CD4-positive, alpha-beta memory T cell (primary cell): ENCODE measurements at places on chromosomes 1 and 21. TPM values are rescaled to one million over a fixed set of nuclear protein-coding genes. Genes with fewer than 3 reads are reported as not detected.

- H3K4me1 ChIP-seq = peaks cover 50% of the 10 kb centered on the region
- no peak overlapping the region for H3K4me3 ChIP-seq
- H3K27ac ChIP-seq = no peak overlapping the region
- no peaks in the 10 kb centered on the region for H3K36me3 ChIP-seq
Observed at GRCh38 chr1:168529518-168529917, 14.3 kb downstream of the XCL2 start.

Gene HTR6
- 0.33 TPM for total RNA-seq

DNA sequence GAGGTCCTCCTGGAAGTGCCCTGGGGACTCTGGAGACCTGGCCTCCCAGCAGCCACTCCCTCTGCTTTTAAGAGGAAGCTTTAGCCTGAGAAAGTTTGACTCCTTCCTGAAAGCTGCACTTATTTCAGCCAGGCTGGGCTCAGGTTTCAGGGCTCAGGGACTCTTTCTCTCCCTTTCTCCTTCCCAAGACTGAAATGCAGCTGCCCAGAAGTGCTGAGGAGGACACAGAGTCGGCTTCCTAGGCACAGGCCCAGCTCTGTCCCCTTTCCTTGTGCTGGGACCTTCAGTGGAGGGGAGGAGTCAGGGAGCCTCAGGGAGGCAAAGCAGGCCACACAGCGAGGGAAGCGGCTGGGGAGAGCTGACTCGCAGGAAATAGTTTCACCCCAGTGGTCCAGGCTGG, 137.3 kb downstream of the NAV1 start:
- H3K36me3 ChIP-seq = no peaks in the 10 kb centered on the region
- no peaks in the 10 kb centered on the region for H3K4me1 ChIP-seq
- H3K27ac ChIP-seq = no peak overlapping the region

Gene CHIA
- total RNA-seq = not detected

DNA sequence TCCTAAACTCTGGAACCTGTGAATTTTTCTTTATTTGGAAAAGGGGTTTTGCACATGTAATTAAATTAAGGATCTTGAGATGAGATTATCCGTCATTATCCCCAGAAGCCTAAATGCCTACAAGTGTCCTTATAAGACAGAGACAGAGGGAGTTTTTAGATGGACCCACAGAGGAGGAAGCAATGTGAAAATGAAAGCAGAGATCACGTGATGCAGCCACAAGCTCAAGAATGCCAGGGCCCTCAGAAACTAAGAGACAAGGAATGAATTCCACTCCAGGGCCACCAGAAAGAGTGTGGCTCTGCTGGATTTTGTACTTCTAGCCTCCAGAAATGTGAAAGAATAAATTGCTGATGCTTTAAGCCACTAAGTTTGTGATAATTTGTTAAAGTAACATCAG, 183.6 kb upstream of the UBE2U start:
- DNase-seq = peak; percentile 5
- no peaks in the 10 kb centered on the region for H3K27me3 ChIP-seq
- H3K27ac ChIP-seq = no peak overlapping the region
- no peak overlapping the region for H3K4me3 ChIP-seq
- no peaks in the 10 kb centered on the region for H3K36me3 ChIP-seq
- peaks cover 7% of the 10 kb centered on the region for H3K4me1 ChIP-seq

Gene ERG
- not detected for total RNA-seq

DNA sequence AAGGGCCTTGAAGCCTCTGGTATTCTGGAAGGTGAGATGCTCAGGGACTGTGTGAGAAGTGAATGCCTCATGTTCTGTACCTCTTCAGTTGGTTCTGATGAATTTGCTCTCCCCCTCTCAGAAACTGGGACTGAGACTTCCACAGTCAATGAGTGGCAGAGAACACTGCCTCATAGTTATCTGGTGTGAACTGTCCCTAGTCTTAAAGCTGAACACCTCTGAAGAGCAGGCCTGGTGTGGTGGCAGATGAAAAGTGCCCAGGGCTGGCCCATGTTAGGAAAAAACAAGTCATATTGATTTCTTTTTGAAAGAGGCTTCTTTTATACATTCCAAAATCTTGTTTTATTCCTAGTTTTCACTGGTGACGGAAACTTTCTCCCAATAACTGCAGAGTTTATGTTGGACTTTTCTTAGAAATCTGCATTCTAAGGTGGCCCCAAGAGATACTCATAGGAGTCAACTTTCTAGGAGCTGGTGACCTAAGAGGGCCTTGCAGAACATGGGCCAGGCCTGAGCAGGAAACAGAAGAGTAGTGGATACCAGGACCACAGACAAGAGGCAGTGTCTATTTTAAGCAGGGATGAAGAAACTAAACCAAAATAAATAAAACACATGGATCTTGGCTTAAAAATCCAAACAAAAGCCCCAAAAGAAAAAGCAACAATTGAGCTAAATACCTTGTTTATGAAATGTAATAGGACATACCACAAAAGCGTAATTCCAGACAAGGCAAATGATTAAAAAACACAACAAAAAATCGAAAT, 19.5 kb downstream of the DUSP10 start:
- peaks cover 36% of the 10 kb centered on the region for H3K4me1 ChIP-seq
- no peak overlapping the region for H3K4me3 ChIP-seq
- no peaks in the 10 kb centered on the region for H3K27me3 ChIP-seq
- H3K27ac ChIP-seq = no peak overlapping the region
- H3K36me3 ChIP-seq = no peaks in the 10 kb centered on the region
- DNase-seq = no peak

DNA sequence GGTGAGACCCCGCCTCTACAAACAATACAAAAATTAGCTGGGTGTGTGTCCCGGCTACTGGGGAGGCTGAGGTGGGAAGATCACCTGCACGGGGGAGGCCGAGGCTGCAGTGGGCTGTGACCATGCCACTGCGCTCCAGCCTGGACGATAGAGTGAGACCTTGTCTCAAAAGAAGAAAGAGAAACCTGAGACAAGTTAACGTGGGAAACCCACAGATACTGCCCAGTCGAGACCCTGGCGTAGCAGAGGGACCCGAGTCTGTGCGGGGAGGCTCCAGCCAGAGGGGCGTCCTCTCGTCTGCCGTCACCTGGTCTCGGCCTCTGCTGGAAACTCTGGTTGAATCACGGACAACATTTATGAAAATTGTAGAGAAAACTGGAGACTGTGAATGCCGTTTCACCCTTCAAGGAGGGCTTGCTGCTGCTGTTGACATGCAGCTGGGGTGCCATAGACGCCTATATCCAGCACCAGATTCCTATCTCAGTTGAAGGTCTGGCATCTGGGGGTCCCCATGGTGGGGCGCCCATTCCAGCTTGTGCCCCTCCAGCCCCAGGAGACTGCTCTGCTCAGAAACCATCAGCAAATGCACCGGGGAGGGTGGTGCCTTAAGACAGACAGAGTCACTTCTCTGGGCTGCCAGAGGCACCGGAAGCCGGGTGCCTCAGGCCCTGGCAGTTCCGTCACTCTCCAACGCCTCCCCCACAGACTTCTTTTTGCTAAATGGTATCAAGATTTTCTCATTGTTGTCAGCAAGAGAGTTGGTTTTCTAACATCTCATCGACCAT, 13.6 kb upstream of the CDK11B start:
- peaks cover 3% of the 10 kb centered on the region for H3K4me1 ChIP-seq
- no peak overlapping the region for H3K4me3 ChIP-seq
- DNase-seq = no peak
- H3K36me3 ChIP-seq = peaks cover 9% of the 10 kb centered on the region
- no peak overlapping the region for H3K27ac ChIP-seq

DNA sequence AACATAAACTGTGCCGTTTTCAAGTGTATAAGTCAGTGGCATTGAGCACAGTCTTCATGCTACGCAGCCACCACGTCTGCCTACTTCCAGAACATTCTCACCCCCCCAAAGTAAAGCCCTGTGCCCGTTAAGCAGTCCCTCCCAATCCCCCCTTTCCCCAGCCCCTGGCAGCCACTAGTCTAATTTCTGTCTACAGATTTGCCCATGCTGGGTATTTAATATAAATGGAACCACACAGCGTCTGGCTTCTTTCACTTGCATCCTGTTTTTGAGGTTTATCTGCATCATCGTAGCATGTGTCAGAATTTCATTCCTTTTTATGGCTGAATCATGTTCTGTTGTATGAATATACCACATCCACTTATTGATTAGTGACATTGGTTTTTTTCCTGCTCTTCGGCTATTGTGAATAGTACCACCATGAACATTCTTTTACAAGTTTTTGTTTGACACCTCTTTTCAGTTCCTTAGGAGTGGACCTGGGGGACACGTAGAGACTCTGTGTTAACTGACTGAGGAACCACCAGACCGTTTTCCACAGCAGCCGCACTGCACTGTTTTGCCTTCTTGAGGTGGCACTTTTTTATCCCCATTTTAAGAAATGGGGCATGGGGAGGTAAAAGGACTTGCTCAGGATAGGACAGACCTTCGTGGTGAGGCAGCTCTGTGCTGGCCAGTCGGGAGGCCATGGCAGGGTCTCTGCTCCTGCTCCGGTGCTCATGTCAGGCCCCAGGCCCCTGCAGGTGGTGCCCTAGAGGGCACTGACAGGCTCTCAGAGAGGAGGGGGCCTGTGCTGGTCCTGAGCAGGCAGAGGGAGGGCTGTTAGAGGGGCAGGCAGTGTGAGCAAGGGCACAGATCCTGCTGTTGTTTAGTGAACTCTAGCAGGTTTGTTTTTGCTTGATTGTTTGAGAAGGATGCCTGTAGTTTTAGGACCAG, 123.8 kb downstream of the PCBP3 start:
- H3K4me1 ChIP-seq = peaks cover 21% of the 10 kb centered on the region
- H3K36me3 ChIP-seq = no peaks in the 10 kb centered on the region
- peak; percentile 23 for DNase-seq
- no peak overlapping the region for H3K4me3 ChIP-seq

DNA sequence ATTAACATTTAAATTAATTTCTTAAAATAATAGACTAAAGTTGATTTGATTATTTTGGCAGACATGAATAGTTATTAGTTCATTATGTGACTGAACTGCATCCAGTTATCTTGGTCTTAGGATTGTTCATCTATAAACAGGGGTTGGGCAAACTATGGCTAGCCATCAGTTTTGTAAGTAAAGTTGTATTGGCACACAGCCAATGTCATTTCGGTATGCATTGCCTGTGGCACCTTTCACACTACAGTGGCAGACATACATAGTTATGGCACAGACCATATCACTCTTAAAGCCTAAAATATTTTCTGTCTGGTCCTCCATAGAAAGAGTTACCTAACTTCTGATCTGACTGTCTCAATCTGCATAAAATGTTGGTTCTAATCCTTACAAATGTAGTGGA, 27.2 kb downstream of the ADGRL2 start:
- DNase-seq = no peak
- H3K4me3 ChIP-seq = no peak overlapping the region
- no peaks in the 10 kb centered on the region for H3K4me1 ChIP-seq

DNA sequence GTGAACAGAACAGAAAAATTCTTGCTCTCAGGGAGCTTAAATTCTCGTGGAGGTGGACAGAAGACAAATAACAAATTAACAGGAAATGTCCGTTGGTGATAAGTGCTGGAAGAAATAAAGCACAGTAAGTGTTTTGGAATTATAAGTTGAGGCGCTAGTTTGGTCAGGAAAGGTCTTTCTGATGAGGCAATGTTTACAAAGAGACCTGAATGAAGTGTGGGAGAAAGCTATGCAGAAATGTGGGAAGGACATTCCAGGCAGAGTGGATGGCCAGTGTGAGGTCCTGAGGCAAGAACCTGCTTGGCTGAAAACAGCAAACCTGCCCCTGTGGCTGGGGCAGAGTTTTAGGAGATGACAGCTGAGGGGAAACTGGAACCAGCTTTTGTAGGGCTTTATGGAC, 23.3 kb downstream of the NGF start:
- no peak for DNase-seq
- H3K36me3 ChIP-seq = no peaks in the 10 kb centered on the region
- no peaks in the 10 kb centered on the region for H3K27me3 ChIP-seq
- no peaks in the 10 kb centered on the region for H3K4me1 ChIP-seq
- H3K4me3 ChIP-seq = no peak overlapping the region

Gene NUDT4B
- total RNA-seq = 0.86 TPM

Gene HPDL
- total RNA-seq = 0.32 TPM

GRCh38 chr21:29674343-29674742, 265.5 kb downstream of the GRIK1 start:
- H3K27ac ChIP-seq = no peak overlapping the region
- H3K4me3 ChIP-seq = no peak overlapping the region
- no peaks in the 10 kb centered on the region for H3K27me3 ChIP-seq
- H3K4me1 ChIP-seq = no peaks in the 10 kb centered on the region
- H3K36me3 ChIP-seq = no peaks in the 10 kb centered on the region

Gene CDC7
- 6.0 TPM for total RNA-seq

DNA sequence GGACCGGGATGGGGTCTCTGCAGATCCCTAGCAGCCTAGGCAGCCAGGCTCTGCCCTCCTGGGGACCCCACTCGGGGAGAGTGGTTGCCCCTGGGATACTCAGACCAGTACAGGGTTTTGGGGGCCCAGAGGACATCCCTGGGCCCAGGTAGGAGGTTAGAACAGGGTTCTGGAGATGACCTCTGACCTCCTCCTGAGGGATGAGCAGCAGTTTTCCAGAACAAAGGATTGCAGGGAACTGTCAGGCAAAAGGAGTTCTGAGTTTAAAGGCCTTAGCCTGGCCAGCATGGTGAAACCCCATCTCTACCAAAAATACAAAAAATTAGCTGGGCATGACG, 20.4 kb upstream of the VPS13D start:
- no peaks in the 10 kb centered on the region for H3K27me3 ChIP-seq
- no peak for DNase-seq
- H3K4me3 ChIP-seq = no peak overlapping the region
- peaks cover 52% of the 10 kb centered on the region for H3K4me1 ChIP-seq
- peaks cover 8% of the 10 kb centered on the region for H3K36me3 ChIP-seq
- peak overlapping the region; percentile 36 for H3K27ac ChIP-seq

GRCh38 chr1:61496501-61496900, 228.4 kb downstream of the TM2D1 start:
- H3K27ac ChIP-seq = no peak overlapping the region
- H3K27me3 ChIP-seq = no peaks in the 10 kb centered on the region
- H3K36me3 ChIP-seq = no peaks in the 10 kb centered on the region
- H3K4me1 ChIP-seq = no peaks in the 10 kb centered on the region

DNA sequence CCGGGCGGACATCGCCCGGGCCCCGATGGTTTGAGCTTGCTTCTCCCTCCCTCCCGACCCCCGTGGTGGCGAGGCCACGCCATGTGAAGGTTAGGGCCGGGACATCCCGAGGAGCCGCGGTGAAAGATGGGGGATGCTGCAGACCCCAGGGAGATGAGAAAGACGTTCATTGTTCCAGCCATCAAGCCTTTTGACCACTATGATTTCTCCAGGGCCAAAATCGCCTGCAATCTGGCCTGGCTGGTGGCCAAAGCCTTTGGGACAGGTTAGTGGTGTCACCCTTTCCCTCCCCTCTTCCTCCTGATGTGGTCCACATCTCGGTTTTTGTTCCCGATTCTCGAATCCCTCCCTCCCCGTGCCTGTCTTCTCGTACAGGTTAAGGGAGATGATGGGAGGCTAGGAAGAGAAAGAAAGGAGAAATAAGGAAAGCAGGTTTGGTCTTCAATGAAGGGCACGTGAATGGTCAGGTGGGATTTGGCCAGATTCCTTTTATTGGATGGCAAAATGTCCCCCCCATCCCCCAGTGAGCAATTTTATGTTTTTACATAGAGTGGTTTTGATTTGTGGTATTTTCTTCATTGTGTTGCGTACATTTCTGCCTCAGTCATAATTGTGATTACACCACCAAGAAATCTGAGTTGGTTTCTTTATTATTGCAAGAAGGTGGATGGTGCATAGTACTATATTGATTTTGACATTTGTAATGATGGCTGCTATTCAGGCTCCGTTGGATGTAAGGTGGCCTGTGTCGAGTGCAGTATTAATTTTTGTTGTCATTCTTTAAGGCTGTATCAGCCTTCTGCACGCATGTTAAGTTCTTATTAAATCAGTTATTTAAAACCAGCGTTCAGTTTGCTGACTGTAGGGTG, 1.2 kb downstream of the CAMSAP2 start:
- peaks cover 29% of the 10 kb centered on the region for H3K4me1 ChIP-seq
- peak overlapping the region; percentile 60 for H3K27ac ChIP-seq
- no peaks in the 10 kb centered on the region for H3K36me3 ChIP-seq
- H3K4me3 ChIP-seq = peak overlapping the region; percentile 37
- no peaks in the 10 kb centered on the region for H3K27me3 ChIP-seq
- no peak for DNase-seq
